Kidney epithelial cell (primary cell): ENCODE measurements at places on chromosomes 3 and 15. TPM values are rescaled to one million over a fixed set of nuclear protein-coding genes. Genes with fewer than 3 reads are reported as not detected.

The FMN1 gene
- total RNA-seq = 3.9 and 4.5 TPM in 2 replicates

DNA sequence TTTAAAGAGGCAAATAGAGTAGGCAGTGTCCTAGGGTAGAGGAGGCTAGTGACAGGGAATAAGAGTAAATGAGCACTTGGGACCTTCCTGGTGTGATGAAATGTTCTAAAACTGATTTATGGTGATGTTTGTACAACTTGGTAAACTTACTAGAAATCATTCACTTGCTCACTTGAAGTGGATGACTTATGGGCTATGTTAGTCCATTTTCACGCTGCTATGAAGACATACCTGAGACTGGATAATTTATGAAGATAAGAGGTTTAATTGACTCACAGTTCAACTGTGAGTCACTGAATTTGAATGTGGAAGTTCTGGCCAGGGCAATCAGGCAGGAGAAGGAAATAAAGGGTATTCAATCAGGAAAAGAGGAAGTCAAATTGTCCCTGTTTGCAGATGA lies 31.7 kb upstream of the DHX36 start:
- no peak for DNase-seq

DNA sequence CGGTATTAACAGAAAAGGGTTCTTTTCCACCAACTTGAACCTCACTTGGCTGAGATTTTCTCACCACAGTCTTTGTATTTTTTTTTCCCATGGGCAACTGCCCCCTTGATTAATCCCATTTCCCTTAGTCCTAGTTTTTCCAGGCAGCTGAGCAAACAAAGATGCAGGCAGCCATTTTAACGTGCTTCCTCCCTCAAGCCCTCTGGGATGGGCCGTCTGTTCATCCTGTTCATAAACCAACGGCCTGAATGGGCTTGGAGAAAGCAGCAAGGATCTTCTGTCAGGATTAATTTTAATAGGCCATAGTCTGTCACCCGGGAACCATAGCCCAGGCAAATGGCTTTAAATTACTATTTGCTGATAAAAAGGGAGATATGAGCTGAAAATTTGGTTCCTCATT lies 10.4 kb upstream of the POLR2M start:
- DNase-seq = no peak

DNA sequence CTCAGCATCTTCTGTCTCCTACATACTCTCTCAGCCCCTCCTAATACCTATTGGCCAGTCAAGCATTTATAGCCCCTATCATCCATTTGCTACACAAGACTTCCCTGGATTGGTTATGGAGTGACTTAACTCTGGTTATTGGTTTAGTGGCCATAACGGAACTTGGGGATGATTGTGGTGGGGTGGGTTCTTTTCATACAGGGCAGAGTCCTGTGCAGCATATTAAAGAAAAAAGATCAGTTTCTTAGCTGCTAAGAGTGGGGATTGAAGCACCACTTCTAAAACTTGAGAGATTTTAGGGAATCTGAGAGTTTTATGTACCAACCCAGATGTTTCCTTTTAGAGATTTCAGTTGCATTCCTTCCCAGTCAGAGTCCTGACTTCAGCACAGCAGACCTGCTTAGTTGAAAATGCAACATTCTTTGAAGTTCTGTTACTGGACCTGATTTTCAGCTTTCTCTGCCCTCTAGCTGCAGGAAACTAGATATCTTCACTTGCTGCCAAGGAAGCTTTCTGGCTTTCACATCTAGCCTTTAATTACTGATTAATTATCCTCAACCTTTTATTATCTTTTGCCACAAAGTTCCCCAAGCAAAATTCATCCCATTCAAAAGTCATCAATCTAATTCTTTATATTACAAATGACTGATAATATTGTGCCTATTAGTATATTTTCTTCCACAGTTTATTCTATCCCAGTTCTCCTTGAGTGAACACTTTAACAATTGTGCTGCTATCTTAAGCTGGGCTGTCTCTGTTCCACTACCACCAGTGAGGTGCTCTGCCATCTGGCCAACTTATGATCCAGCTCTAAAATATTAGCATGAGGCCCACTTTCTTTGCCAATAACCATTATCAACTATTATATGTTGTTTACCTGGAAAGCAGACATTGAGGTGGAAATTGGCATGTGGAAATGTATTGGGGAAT lies 906.0 kb upstream of the ALCAM start:
- DNase-seq = peak; percentile 48

GRCh38 chr3:99845331-99845730 lies 27.7 kb downstream of the CMSS1 start:
- no peak for DNase-seq

GRCh38 chr3:157376603-157377300 lies 59.9 kb upstream of the PTX3 start:
- DNase-seq = no peak

DNA sequence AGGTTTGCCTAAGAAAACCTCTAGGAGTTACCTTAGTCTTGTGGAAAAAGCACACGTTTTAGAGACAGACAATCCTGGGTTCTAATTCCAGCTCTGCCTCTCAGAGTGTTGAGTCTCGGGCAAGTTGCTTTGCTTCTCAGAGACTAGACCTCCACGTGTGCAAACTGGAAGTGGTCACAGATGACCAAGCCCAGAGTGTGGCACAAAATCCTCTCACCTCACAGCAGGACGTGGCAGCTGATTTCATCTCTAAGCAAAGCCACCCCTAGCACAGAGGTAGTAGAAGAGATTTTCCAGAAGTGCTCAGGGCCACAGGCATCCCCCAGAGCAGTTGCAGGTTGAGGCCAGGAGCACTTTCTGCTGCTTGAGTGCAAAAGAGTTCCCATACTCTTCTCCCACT lies 79.2 kb downstream of the CD47 start:
- DNase-seq = no peak

The SECISBP2L gene
- total RNA-seq = 20.0 and 22.4 TPM in 2 replicates

The HTR3D gene
- total RNA-seq = not detected in 2 replicates

DNA sequence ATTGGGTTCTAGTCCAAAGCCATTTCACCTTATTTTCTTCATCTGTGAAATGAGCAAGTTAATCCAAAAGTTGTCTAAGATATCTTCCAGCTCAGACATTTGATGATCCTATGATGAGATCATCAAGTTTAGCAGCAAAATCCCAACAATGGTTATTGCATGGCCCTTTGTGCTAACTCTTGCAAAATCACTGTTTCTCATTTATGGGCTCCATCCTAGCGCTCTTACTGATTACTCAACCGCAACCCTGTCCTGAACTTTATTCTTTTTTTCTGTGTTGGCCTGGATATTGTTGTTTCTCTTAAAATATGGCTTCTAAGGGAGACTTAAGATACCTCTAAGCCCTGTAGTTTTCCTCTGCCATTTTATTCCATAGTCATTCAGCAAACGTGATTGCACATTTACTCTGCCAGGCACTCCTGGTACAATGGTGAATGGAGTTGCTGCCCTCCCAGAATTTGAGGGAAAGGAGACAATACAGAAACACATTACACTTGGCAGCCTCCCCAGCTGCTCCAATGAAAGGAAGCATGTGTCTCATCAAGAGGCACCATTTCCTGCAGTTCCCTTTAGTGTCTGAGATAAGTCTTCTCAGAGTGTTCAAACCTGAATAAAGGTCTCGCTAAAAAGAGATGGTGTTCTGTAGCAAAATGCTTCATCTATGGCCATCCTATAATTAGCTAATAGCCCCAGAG lies 4.4 kb downstream of the GXYLT2 start:
- no peak for DNase-seq

DNA sequence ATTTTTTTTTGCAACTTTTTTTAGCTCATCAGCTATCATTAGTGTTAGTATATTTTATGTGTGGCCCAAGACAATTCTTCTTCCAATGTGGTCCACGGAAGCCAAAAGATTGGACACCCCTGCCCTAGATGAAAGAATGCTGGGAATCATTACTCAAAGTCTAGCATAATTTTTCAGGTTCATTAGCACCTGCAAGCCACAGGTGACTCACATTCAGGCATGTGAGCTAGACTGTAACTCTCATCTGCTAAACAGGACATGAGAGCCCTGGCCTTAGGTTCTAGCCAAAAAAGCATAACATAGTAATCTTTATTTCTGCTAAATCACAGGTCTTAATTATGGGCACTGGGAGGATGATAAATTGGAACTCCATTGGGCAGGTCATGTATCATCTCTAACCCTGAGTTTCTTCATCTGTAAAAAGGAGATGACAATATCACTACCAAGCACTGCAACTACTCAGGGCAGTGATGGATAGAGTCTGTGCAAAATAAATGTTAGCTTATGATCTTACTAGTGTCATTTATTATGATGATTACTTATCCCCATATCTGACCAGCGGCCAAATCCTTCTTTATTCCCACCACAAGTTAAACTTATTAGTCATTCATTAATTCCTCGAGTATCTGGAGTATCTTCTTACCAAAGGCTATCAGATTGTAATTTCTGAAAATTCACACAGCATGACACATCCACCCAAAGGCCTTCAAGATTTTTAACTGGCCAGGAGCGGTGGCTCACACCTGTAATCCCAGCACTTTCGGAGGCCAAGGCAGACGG lies 125.0 kb downstream of the PLD1 start:
- DNase-seq = peak; percentile 25

GRCh38 chr3:48564022-48564421 lies 441 bp upstream of the UCN2 start:
- no peak for DNase-seq

DNA sequence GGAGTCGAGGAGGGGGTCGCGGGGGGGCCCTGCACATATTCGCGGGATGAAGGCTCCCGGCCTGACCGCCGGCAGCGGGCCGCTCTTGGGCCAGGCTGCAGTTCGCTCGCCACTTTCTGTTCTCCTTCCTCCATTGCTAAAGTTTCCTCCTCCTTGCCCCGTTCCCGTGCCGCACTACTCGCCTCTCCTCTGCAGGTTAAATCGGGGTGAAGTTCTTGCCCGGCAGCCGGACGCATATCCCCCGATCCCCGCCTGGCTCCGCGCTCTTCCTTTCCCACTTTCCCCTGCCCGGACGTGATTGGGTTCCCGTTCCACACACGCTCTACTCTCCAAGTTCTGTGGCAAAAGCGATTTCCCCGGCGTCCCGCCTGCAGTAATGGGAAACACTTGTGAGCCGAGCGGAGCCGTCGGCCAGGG lies 556 bp downstream of the CRYBG3 start:
- DNase-seq = peak; percentile 19

The FAM240A gene
- not detected in 2 replicates for total RNA-seq

DNA sequence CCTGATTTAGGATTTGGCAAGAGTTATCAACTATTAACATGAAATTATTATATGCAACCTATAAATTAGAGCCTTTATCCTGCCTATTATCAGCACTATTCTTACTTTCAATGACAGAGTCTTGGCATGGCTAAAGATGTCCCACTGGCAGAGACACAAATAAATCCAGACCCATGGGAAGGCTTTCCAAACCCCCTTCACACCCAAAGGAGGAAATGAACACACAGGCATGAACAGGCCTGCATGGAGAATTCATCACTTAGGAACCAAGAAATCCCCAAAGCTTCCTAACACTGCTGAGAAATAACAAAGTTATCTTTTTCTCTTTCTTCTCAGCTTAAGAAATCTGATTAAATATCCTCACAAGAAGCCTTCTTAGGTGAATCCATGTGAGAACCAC lies 213.9 kb downstream of the OCA2 start:
- DNase-seq = no peak

DNA sequence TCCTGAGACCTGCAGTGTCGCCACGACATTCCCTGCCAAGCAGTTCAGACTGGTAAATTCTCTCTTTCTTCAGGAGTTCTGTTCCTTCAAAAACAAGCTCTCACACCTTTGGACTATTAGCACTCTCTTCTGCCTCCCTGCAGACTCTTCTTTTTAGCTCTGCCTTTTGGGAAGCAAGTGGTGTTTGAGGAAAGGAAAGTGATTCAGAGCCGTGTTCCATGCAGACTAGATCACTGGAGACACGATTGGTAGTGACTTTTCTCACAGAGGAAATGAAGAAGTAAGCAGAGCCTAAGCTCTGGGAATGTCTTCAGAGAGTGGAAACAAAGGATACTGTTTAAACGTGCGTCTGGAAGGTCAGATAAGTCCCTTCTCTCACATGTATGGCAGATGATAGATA lies 270.6 kb upstream of the TPRG1 start:
- DNase-seq = no peak

GRCh38 chr3:67518236-67518635 lies 136.2 kb downstream of the SUCLG2 start:
- no peak for DNase-seq

DNA sequence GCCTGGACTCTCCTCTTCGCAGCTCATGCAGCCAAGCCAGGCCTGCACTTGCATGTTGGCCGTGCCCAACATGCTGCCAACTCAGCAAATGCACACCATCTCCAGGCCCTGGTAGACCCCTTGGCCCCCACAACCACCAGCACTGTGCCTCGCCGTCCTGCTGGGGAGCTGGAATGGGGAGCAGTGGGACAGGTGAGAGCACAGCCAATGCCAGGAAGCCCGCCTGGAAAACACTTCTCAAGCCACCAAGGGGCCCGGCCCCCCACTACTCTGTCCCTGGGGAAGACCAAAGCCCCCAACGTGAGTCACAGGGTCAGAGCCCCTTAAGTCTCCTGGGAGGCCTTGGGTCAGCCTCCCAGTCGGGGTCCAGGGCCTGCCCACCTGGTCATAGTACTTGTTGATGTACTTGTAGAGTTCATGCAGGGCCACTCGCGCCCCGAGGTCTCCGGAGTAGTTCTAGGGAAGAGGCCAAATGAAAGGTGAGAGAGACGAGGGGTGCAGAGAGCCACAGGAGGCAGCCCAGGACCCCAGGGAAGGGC lies 24.5 kb downstream of the PLXNB1 start:
- DNase-seq = no peak

- no peak for DNase-seq
These were observed 152.9 kb downstream of the ATP10A start for GRCh38 chr15:25710184-25710583.

- DNase-seq = no peak
These were observed 9.1 kb downstream of the PLA2G4D start for GRCh38 chr15:42085236-42085605.

GRCh38 chr3:187150599-187150998 lies 11.3 kb upstream of the RPL39L start:
- DNase-seq = no peak
